Effector CD4-positive, alpha-beta T cell (primary cell): ENCODE measurements at places on chromosomes 6 and 20.

DNA sequence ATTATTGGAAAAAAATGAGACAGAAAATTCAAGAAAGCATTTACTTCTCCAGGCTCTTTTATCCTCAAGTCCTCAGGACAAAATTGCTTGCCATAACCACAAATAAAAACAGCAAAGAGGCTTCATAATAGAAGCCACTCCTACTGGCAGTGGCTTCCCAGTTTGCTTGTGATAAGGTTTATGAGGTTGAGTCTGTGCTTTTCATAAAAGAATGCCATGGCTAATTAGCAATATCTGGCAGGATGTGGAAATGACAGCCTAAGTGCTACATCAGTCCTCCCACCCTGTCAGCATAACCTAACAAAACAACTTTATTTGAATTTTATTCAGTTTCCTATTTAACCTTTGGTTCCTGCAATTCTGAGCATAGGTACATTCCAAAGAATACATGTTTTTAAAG, 80.9 kb upstream of the HTR1E start:
- DNase-seq: no peak

GRCh38 chr6:157249826-157250225, 73.5 kb downstream of the TMEM242 start:
- DNase-seq: no peak

GRCh38 chr6:126955621-126956020, 162.8 kb upstream of the RSPO3 start:
- no peak for DNase-seq

DNA sequence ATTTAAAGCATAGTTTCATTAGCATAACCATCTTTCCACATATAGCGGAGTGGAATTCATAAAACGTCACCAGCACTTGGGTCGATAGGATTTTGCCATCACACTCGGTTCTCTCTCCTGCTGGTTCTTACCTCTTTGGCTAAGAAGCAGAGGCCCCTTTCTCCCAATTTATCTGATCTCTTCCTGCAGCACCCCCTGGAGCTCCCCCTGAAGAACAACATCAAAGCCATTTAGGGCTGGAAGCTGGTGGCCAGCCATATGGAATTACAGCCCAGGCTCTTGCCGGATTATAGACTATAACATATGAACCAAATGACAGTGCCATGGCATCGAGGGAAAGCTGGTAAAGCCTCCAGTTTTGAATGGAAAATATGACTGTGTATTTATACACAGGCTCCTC, 6.4 kb upstream of the KIF6 start:
- no peak for DNase-seq

GRCh38 chr20:14865169-14865568, 527.8 kb upstream of the FLRT3 start:
- no peak for DNase-seq

DNA sequence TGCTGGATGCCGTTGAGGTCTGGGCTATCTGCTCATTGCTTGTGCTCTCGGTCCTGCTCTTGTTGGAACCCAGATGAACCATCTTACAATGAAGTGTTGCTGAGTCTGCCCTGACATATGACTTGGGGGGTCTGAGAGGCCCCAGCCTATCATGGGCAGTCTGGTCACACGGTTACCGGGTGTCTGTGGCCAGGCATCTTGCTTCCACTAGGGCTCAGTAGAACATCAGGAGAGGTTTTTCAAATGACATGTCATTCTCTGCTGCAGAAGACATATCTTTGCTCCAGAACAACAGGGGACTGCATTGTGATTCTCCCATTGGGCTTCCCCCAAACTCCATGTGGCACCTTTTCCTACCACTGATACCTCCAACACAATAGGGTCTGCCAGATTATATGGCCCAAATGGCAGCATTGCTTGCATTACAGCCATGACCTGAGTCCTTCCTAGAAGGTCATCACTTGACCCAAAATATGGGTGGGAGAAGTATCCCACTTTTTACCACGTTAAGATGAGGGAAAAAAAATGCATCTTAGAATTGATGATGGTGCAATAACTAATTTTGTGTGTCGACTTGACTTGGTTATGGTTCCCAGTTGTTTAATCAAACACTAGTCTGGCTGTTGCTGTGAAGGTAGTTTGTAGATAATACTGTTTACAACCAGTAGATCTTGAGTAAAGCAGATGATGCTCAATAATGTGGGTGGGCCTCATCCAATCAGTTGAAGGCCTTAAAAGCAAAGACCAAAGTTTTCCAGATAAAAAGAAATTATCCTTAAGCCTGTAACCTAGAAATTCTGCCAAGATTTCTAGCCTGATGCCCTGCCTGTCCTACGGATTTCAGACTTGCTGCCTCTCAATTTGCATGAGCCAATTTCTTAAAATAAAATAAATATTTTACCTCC, 241.0 kb downstream of the QKI start:
- DNase-seq: no peak

- DNase-seq: no peak
Measured at GRCh38 chr6:21836277-21836676, 242.7 kb downstream of the SOX4 start.

DNA sequence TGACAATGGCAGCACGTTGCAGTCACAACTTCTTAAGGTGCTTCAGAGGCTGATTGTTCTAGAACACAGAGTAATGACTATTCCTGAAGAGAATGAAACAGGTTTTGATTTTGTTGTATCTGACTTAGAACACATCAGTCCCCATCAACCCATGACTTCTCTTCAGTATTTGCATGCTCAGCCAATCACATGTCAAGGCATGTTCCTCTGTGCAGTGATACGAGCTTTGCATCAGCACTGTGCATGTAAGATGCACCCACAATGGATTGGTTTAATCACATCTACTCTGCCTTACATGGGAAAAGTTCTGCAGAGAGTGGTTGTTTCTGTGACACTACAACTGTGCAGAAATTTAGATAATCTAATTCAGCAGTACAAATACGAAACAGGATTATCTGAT, 54.3 kb downstream of the PGM3 start:
- no peak for DNase-seq

DNA sequence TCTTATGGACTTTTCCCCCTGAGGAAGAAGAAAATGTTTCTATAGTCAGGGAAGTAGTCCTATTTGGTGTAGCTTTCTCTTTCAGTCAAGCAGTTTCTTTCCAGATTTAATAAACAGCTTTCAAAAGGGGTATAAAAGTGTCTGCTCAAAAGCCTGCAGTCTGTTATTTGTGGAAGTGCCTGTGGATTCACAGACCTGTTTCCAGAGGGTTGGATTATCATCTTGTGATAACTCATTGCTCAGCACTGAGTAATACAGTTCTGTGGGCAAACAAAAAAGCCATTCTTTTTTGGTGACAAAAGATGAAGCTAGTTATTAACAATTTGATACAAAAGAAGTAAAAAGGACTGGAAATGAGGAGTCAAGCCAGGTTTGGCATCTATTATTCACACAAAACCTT, 358.2 kb upstream of the ID4 start:
- DNase-seq: no peak

DNA sequence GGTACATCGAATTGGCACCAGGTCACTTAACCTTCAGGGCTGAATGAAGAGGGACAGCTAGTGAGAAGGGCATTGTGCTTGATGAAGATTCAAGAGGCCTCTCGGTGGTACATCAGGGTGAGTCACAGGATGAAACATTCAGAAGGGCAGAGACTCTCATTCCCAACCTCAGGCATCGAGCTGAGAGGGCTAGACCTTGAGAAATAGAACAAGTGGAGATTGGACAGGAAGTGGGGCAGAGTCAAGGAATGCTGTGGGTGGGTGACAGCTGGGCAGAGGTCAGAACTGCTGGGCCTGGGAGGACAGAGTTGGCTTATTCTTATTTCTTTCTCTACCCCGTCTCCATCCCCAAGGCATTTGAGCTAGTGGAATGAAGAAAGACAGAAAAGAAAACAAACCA, 126.0 kb downstream of the SCML4 start:
- DNase-seq: no peak

GRCh38 chr6:123575188-123575587, 61.6 kb downstream of the TRDN start:
- DNase-seq: no peak

DNA sequence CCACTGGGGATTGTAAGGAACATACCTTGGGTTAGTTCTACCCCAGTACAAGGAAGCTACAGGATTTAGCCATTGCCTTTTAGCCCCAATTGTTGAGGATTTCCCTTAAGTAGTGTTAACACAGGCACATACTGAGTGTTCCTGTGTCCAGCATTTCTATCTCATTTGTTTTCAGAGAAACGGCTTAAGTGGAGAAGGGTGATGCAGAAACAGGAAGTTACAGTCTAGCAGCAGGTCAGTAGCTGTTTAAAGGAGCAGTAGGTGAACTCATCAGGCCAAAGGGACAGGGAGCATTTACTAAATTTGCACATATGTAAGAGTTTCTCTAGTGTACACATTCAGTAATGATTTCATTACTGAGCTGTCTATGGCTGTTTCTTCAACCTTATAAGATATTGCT, 644.2 kb upstream of the GJE1 start:
- no peak for DNase-seq

GRCh38 chr20:4441191-4441590, 280.5 kb upstream of the PRND start:
- DNase-seq: no peak
